ENCODE measurements at places on chromosomes 3 and 15.

DNA sequence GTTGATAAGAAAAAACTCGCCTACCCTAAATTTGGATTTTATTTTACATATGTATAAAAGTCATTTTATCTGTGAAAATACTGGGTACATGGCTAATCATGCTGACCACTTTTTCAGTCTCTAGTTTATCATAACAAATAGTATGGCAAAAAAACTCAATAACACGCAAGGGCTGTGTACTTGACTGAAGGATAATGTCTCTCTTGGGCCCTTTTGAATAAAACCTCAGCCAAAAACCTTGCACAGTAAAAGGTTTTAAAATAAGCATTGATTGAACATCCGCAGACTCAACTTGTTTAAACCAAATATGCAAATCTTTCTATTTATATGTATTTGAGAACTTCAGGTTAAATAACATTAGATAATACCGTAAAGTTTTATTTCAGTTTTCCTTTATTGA is 285.3 kb downstream of the CADM2 start:
- no peak for DNase-seq

DNA sequence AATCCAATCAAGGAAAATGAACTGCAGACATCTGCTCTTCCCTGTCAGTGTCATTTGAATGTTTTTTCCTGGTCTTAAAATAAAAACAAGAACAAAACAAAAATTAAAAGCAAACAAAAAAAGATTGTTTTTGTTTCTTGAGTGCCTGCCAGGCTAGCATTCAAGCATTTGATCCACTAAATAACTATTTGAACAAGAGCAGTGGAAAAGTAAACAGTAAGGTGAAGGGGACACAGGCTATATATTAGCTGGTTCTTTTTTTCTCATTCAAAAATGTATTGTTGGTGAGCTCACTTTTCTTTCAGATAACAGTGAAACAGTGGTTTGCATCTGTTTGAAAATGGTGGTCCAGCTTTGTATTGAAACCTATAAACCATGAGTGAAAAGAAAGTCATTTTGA is 586.9 kb upstream of the SGO1 start:
- no peak for DNase-seq

DNA sequence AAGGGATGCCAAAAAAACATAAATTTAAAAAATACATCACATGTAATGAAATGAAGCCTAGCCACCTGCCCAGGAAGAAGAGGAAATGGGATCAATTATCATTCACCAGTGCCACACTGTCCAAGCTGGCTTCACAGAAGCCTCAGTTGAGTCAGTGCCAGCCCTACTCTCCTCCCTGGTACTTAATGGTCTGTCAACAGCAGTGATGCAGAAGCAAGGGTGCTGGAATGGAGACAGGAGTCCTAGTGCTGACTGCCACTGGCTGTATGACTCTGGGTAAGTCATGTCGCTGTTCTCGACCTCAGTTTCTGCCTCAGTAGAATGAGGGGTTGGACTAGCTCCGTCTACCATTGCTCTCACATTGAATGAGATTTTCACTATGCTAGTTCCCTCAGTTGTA is 78.5 kb upstream of the LARS2 start:
- no peak for DNase-seq

DNA sequence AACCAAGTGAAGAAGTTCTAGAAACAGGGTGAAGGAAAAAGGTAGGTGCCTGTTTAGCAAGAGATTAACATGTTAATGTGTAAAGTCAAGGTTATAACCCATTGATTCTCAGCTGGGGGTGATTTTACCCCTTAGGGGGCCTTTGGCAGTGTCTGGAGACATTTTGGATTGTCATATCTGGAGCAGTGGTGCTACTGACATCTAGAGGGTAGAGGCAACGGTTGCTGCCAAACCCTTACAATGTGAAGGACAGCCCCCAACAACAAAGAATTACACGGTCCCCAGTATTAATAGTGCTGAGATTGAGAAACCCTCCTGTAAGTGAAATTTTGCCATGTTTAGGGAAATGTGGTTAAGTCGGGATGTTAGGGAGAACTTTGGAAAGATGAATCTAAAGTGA is 74.7 kb downstream of the CRYBG3 start:
- no peak for DNase-seq

DNA sequence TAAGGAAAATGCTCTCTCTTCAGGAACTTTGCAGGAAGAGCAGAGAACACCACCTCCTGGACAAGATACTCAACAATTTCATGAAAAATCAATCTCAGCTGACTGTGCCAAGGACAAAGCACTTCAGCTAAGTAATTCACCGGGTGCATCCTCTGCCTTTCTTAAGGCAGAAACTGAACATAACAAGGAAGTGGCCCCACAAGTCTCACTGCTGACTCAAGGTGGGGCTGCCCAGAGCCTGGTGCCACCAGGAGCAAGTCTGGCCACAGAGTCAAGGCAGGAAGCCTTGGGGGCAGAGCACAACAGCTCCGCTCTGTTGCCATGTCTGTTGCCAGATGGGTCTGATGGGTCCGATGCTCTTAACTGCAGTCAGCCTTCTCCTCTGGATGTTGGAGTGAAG is 200.5 kb downstream of the AKAP13 start:
- DNase-seq, result no peak

DNA sequence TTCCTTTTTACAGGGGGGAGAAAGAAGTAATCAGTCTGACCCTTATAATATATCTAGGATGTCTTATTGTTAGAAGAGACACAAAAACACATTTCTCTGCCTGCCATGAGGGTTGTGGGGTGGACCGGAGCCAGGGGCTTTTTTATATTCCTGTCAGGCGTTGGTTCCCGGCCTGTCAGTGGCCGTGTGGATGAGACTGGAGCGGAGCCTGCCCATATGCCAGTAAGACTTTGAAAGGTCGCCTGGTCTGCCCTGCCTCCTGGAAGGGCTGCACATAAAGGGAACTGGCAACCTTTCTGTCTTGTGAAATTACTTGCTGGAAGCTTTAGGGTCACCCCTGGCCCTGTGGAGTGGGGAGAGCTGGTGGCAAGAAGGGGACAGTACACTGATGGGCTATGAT is 34.7 kb downstream of the MAP3K13 start:
- DNase-seq, result no peak

- DNase-seq, result no peak
Measured at GRCh38 chr3:128499724-128500275, 6.8 kb upstream of the GATA2 start.

GRCh38 chr3:17183951-17184550 is 299.3 kb downstream of the PLCL2 start:
- no peak for DNase-seq

DNA sequence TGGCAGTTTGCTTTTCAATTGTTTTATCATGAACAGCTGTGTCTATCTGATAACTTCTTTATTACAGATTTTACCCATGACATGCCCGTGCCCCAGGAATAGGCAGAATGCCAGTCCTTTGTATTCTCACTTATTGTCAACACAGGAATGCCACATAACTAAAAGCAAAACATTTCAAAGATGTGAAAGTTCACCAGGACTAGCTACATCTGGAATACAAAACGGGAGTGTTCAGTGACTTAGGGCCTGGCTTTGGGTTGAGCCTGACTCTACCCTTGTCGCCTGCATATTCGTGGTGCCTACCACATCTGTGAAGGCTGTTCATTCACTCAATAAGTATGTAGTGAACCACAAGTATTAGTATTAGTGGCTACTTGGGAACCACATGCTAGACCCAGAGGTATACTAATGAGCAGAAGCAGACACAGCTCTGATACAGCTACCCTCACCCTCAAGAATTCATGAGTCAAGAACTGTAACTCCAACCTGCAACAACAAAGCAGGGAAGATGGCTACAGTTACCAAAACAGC is 2.9 kb downstream of the TNFSF10 start:
- no peak for DNase-seq

GRCh38 chr15:89822611-89822950 is 7.9 kb upstream of the ANPEP start:
- no peak for DNase-seq

- no peak for DNase-seq
Measured at GRCh38 chr15:32990071-32990470, 204.4 kb downstream of the FMN1 start.

- DNase-seq, result no peak
Measured at GRCh38 chr3:178277605-178278004, 258.6 kb upstream of the KCNMB2 start.

DNA sequence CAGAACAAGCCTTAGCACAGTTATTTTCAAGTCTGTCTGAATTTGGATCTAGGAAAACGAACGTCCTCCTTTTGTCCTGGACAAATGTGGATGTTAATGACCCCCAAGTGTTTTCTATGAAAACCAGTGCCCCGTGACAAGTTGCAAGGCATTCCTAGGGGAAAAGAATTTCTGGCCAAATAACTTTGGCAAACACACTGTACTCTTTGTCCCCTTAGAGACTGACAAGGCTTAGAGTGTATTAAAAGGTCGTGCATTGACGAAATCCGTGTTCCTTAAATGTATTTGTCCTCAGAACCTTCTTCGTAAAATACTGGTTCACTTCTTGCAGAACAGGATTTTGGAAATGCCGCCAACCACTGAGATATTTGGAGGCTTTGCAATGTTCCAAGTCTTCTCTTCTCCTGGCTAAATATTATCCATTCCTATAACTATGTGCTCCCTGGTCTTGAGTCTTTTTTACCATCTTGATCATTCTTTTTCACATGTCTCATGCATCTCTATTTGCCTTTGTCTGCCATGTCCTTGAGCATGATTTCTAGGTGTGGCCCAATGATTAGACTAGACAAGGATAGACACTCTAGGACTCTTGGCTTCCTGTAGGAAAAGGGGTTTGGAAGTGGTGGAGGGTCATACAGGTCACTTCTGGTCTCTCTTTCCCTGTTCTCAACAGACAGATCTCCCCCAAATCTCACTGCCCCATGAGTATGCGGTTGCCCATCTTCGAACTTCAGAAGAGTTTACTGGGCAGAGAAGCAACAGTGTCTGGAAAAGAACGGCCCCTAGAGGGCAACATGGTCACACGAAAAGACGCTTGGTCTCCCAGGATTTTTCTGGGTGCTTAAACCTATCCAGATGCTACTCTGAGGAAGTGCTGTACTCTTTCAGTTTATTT is 117.5 kb downstream of the EDEM1 start:
- DNase-seq, result no peak

- DNase-seq, result no peak
Measured at GRCh38 chr15:43244092-43244491, 22.6 kb downstream of the TGM5 start.

DNA sequence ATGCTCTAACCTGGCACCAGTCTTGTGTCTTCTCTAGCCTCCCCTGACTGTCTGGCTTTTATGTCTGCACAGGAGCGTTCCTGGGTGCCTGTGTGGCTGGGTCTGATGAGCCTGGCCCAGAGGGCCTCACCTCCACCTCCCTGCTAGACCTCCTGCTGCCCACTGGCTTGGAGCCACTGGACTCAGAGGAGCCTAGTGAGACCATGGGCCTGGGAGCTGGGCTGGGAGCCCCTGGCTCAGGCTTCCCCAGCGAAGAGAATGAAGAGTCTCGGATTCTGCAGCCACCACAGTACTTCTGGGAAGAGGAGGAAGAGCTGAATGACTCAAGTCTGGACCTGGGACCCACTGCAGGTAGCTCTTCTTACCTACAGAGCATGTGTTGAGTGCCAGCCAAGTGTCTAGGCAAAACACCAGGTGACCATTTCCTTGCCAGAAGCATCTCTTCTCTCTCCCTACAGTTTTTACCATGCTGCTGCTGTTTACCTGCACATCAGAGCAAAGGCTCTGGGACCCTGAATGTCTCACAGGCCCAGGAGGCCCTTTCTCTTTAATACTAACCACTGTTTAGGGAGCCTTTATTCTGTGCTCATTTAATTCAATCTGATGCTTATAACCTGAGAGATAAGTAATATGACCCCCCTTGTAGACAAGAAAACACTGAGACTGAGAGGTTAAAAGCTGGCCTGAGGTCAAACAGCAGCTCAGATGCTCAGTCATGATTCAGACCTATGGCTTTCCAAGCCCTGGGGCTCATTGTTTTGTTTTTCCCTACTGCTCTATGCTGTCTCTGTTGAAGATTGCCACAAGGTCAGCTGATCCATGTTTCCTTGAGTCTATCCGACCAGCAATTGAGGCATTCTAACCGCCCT is 10.4 kb downstream of the PODXL2 start:
- DNase-seq, result no peak

DNA sequence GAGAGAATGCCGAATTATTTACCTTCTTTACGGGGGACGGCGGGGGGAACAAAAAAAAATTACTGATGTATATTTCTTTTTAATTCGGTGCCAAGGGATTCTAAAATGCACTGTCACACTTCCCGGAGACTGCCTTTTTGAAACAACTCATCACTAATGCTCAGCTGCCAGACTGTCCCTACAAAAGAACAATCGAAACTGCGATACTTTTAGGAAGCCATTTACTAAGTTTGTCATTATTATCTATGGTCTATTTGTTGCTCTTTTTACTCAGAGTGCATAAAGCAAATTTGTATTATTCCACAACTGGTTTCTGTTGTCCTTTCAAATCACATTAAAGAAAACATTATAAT is 60.8 kb downstream of the TM4SF4 start:
- DNase-seq, result no peak

DNA sequence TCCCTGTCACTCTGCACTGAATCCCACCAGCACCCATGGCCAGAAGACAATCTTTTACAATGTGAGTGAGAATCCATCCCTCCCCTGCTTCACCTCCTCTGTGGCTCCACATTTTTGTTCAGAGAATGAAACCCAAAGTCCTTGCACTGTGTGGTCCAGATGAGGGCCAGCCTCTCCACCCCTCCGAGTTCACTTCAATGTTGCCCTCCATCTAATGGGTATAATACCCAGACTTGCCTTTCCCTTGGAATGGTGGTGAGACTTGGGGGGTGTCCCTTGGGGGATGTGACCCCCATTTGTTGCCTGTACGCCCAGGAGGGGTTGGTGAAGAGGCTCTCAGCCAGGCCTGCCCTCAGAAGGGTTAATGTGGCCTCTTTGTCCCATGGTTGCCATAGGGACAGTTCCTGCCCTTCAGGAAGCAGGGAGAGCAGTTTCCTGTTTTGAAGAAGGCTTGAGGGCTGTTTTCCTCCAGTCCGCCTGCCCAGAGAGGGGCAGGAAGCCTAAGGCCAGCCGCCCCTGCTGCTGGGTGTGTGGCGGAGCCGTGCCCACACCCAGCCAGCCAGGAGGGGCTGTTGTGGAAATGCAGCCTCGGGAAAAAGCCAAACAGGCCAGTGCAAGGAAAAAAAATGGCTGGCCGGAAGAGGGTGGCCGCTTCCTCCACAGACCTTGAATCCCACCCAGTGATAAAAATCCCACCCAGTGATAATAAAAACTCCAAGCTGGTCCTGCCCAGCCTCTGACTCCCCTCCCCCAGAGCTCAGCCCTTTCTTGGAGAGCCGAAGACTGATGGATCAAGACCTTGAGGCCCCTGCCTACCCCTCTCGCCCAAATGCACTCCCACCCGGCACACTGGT is 14.6 kb upstream of the FGD5 start:
- DNase-seq, result no peak

DNA sequence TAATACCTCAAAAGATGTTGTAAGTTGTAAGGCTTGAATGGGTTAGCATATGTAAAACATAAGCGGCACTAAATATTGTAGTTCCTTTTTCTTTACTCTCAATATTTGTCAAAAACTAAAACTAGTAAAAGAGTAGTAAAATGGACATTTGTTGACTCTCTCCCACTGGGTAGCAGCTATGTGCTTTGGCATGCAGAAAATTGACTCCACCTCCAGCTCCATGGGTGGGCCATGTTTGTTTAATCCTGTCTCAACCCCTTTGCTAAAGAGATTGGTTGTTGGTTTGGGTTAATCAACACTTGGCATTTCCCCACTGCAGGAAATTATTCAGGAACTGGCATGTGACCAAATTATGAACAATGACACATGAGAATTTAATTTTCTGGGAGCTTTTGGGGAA is 114.8 kb downstream of the EOMES start:
- no peak for DNase-seq

Data from stimulated activated CD4-positive, alpha-beta T cell treated with anti-CD3 and anti-CD28 coated beads, Interleukin-1b, Interleukin-23, amount 100 ng/mL, for 1 hour (primary cell).